ENCODE measurements at places on chromosomes 2 and 18. TPM values are rescaled to one million over a fixed set of nuclear protein-coding genes. Genes with fewer than 3 reads are reported as not detected.

- no peak for DNase-seq
Measured at GRCh38 chr2:38617301-38617700, 14.6 kb upstream of the HNRNPLL start.

Gene C2orf80
- total RNA-seq = not detected

DNA sequence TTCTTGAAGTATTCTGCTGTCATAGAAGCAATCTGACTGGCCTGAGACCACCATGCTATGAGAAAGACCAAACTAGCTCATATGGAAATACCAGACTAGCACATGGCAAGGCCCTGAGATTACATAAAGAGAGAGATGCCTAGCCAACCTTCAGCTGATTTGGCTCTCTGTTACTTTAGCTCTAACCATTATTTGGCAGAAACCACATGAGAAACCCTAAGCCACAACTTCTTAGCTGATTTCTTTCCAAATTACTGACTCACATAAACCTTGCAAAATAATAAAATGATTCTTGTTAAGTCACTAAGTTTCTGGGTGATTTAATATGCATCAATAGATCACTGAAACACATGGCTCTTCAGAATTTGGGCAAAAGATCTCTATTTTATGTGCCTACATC is 295.0 kb upstream of the ZNF521 start:
- no peak for DNase-seq

DNA sequence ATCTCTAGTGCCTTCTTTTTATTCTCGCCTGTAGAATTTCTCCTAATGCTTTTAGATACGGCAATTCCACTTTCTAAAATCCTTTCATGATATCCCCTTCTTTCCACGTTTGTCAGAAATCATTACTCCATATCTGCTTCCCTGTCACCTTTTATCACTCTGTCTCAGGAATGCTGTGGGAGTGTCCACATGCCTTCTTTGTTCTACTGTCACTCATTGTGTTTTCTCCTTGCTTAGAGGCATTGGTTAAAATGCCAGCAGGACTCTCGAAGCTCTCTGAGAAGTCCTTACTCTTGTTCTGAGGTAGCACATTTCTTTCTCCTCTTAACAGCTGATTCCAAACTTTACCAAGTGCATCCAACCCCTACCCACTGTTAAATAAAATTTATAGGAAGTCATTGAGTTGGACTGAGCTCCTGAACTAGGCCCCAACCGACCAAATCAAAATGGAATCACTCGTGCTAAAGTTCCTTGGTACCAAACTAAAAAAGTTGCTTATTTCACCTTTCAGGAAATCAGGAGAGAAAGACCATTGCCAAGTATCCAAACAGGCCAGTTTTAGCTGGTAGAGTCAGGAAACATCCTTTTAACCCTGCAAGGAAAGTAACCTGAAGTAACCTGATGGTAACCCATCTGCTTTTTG is 10.6 kb upstream of the GALNT5 start:
- no peak for DNase-seq

DNA sequence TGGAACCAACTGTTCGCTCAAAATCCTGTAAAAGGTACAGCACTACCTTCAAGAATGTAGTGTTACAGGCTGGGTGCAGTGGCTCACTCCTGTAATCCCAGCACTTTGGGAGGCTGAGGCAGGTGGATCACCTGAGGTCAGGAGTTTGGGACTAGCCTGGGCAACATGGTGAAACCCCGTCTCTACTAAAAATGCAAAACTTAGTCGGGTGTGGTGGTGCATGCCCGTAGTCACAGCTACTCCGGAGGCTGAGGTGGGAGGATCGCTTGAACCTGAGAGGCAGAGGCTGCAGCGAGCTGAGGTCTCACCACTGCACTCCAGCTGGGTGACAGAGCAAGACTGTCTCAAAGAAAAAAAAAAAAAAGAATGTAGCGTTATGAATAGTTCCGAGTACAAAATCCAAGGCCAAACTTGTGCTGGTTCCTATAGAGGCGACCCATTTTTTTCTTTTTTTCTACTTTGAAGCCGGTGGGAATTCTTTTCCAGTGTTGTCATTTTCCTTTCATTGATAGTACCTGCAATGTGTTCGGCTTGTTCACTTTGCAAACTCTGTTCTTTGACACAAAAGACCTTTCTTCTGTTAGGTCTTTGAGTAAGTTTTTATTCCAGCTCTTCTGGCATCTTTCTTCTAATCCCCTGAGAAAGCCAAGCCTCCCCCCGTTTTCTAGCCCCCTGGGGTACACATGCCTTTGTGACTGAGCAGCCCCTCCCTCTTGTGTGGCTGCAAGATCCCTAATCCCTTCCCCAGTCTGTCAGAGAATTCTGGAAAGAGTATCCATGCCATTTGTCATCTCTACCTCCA is 25.1 kb downstream of the INPP5D start:
- peak; percentile 32 for DNase-seq

- DNase-seq = no peak
Measured at GRCh38 chr2:37718515-37719161, 47.2 kb upstream of the CDC42EP3 start.

- no peak for DNase-seq
Measured at GRCh38 chr2:46909771-46910419, 5.7 kb downstream of the MCFD2 start.

DNA sequence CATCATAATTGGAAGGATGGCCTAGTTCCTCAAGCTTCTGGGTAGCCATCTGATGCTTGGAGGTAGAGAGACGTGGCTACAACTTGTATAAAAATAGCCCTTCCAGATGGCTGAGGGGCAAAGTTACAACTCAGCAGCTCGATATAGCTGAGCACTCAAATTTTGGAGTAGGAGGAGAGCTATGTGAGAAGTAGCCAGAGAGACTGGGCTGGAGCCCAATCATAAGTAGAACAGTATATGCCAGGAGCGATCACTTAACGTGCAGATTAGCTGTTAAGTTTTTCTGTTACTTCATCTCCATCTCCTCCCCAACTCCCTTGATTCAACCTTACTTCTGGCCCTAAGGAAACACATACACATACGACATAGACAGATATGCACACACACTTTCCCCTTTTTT is 28.8 kb downstream of the CNRIP1 start:
- DNase-seq = no peak

Gene TFPI
- 106 TPM for total RNA-seq

DNA sequence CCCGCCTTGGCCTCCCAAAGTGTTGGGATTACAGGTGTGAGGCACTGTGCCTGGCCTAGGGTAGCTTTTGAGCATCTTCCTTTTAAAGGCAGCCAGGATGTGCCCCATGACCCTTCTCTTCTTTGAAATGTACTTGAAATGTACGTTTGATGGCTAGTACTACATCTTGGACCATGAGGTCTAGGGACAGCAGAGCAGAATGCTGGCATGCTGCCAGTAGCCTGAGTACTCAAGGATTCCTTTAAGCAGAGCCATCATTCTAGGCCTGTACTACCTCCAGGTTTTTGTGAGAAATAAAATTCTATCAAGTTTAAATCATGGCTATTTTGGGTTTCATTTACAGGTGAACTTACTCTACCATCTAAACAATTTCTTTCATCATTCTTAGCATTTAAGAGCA is 2.9 kb upstream of the EML6 start:
- DNase-seq = no peak

DNA sequence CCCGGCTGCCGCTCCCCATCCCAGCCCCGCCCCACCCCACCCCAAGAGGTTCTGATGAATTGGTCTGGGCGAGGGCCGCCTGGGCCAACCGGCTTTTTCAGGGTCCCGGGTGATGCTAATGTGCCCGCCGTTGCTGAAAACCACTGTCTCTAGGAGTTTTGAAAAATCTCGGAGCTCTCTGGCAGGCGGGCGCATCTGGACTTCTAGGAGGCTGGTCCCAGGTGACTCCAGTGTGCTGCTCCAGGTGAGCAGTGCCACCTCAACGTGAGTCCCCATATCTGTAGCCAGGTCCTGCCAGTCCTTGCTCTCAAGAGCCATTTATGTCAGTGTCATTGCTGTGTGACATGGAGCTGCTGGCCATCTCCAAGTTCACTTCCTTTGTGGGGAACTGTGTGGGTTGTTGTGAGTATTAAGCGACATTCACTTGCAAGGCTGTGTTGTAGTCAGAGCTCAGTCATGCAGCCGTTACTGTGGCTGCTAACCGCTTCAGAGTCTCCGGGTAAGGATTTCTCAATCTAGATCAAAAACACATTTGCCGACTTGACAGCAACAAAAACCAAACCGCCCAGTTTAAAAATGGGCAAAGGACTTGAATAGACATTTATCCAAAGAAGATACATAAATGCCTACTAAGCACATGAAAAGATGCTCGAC is at the start of gene RFX8:
TSS of gene RFX8 (minus strand) at position 382 of the 654 bp plus-strand sequence. CDS start 8,264 bp downstream, outside the sequence.
- no peak for DNase-seq
